ENCODE measurements at places on chromosomes 5 and 9.

- DNase-seq, result peak; percentile 58
Observed at GRCh38 chr9:93093127-93093876, 2.7 kb upstream of the CARD19 start.

DNA sequence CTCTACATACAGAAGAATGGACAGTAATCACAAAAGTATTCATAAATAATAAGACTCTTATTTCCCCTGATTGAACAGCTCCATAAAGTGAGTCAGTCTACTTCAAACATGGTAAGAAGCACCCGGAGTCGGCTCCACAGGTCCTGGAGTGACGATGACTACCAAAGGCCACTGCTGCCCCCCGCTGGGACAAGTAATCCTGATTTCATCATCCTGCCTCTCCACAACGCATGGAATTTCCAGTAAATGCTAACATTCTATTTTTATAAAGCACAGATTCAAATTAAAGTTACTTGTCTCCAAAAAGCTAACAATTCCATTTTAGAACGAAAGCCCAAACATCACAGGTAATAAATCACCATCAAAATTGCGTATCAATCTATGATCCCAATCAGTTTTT is 16.2 kb downstream of the ATPSCKMT start:
- no peak for DNase-seq

GRCh38 chr5:178383919-178384815 is 151.6 kb upstream of the PHYKPL start:
- no peak for DNase-seq

DNA sequence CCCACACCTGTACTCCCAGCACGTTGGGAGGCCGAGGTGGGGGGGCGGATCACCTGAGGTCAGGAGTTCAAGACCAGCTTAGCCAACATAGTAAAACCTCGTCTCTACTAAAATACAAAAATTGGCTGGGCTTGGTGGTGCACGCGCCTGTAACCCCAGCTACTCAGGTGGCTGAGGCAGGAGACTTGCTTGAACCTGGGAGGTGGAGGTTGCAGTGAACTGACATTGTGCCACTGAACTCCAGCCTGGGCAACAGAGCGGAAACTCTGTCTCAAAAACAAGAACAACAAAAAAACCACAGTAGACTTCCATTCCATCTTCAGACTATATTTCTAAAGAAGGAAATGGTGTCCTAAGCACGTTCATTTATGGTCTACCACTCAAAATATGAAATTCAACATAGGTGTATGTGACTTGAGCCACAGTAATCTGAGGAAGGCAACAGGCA is 14.2 kb upstream of the SERINC5 start:
- DNase-seq, result no peak

GRCh38 chr5:159330131-159330800 is at the start of gene IL12B:
Gene IL12B, minus strand, starts transcription at chr5:159330487. Its CDS starts 3,705 bp downstream, at chr5:159326782.
- DNase-seq, result no peak

DNA sequence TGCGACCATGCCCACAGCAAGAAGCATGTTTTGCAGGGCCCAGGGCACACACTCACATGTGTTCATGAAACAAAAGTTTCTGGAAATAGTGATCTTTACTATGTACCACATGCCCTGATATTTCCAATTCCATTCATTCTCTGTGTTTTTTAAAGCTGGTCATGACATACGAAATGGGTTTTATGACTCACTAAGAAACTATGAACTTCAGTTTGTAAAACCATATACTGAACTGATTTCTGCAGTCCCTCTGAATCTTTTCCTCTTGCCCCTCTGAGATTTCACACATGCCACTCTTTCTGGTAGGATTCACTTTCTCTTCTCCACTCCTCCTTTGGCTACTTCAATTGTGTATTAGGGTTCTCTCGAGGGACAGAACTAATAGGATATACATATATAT is 416.1 kb upstream of the TRPC7 start:
- DNase-seq, result no peak

DNA sequence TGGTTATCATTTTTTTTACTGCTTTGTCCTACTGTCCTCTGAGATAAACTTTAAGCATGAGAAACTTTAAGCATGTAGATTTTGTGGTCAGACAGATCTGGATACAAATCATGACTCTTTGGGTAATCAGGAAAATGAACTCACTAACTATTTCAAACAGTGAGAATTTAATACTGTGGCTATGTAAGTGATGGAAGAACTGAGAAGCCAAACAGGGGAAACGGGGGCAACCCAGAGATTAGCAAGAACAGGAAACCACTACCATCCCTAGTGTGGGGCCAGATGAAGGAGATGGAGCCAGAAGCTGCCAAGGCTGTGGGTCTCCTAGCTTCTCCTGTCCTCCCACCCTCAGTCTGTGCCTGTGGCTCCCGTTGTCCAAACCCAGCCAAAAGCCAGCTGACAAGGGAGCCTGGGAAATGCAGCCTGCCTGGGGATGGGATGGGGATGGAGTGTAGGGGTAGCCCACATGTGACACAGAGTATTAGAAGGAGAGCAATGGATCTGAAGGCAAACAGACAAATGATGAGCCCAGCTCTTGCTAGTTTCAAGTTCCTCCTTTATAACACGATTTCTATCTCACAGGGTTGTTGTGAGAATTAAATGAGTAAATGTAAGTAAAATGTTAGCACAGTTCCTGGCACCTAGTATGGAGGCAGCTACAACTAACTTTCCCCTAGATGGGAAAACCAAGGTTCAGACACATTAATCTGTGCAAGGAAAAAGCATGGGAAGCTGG is 27.7 kb upstream of the CDC23 start:
- DNase-seq, result peak; percentile 26

DNA sequence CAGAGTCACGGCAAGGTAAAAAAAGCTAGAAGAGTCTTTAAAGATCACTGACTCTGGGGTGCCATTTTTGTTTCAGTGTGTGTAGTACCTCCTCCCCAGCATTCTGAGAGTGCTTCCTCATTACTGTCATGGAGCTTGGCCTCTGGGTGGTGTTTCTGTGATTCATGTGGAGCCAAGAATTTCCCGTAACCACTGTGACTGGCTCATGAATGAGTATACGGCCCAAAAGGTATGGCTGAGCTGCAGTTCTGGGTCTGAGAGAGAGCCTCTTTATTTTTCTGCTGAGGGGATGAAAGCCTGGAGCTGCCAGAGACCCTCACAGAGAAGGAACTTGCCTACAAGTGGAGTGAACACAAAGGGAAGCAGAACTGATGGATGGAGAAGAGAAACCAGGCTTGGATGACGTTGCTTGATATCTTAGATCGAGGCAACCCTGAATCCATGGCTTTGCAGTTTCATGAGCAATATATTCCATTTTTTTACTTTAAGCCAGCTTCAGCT is 85.6 kb downstream of the PTTG1 start:
- DNase-seq, result no peak

DNA sequence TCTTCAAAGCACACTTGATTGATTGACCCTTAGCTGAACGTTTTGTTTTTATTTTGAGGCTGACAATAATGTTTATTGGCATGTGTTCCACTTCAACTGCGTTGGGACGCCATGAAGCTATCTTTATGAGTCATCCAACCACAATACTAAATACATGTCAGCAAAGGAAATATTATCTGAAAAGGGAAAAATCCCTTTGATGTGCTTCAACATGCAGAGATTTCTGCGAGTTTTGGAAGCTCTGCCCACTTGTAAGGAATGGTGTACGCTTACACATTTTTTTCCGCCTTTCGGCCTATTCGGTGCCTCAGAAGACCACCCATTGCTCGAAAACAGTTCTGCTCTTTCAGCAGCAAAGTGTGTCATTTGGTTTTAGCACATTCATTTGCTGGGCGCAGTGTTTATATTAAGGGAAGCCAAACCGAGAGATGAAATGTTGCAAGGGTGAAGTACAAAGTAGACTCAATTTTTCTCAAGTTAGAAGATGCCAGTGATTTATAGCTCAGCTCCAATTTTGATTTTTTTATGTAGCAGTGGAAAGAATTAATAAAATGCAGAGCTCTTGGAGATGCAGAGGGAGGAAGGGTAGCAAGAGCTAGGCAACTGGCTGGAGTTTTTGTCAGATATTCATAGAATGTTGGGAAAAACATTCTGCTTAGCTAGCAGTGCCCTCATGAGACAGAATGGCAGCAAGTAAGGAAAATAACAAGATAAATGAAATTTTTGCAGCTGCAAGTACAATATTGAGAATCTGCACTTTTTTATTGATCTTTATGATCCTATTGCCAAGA is 68.9 kb downstream of the PRDM6 start:
- DNase-seq, result no peak

DNA sequence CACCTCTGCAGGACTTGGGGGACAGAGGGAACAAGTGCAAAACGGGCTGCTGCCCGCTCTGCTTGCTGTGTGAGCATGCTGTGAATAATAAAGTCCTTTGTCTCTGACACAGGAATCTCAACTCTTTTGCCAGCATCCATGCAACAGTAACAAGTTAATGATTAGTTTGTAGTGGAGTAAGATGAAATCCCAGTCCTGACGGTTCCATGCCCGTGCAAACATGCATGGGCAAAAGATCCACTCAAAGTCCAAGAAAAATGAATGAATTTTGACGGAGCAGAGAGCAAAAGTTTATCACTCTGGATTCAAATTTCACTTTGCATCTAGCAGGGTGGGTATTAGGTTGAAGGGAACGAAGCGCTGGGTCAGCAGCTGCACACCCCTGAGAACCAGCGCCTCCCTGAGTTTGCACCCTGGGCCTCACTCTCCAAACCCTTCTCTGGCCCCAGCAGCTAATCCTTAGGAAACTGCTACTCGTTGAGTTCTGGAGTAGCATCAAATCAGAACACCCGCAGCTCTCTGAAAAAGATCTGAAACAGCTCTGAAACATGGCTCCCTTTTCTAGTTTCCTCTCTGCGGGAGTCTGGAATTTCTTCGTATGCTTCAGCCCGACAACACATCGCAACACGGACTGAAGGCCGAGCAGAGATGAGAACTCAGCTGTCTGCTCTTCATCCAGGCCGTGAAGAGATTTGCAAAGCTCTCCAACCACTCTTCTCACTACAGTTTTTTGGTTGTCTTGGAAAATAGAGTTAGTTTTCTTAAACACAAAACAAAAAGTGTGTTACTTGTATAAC is 45.6 kb upstream of the RUFY1 start:
- no peak for DNase-seq

DNA sequence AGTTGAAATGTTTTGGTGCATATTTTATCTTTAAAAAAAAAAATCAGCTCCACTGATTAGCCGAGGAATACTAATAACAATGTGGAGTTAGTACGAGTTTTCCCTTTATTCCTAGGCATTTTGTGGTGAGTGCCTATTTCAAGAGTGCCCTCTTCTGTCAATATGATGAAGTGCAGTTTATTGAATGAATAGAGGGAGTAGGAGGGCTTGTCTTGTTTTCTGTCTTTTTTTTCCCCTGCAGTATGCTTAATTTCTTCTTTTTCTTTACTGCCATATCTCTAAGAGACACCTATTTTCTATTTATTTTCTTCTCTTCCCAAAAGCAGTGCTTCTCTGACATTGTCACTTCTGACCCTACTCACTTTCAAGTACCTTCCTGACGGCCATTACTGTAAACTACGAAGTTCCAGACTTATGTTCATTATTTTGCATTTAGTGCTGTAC is 169.6 kb upstream of the PITX1 start:
- DNase-seq, result no peak

- DNase-seq, result no peak
Observed at GRCh38 chr5:126849101-126849678, 72.3 kb downstream of the LMNB1 start.

- no peak for DNase-seq
Observed at GRCh38 chr5:171703146-171703545, 82.5 kb upstream of the SMIM23 start.

DNA sequence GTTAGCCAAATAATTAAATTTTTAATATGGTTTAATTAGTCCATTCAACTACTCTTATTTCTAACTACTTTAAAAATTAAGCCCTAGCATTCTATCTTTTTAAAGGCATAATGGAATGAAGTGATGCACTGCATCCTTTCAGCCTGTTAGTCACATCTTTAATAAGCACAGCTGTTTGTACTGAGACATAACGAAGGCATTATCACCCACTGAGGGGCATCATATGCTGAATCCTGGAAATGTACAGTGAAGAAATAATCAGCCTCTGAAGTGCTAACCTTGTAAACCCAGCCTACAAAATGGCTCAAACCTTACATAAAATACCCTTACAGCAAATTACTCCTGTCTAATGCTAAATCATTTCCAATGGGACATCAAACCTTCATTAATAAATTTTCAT is 33.1 kb downstream of the EPB41L4A start:
- no peak for DNase-seq

Measured in B cell (primary cell).